AG08395 (cell line): ENCODE measurements at places on chromosomes 2 and 18.

GRCh38 chr2:84924173-84925106, 19.0 kb downstream of the TMSB10 start:
- no peak for DNase-seq

GRCh38 chr2:45651415-45652089, at the start of gene PRKCE:
TSS of gene PRKCE (plus strand) at chr2:45651675.
- peak; percentile 10 for DNase-seq

DNA sequence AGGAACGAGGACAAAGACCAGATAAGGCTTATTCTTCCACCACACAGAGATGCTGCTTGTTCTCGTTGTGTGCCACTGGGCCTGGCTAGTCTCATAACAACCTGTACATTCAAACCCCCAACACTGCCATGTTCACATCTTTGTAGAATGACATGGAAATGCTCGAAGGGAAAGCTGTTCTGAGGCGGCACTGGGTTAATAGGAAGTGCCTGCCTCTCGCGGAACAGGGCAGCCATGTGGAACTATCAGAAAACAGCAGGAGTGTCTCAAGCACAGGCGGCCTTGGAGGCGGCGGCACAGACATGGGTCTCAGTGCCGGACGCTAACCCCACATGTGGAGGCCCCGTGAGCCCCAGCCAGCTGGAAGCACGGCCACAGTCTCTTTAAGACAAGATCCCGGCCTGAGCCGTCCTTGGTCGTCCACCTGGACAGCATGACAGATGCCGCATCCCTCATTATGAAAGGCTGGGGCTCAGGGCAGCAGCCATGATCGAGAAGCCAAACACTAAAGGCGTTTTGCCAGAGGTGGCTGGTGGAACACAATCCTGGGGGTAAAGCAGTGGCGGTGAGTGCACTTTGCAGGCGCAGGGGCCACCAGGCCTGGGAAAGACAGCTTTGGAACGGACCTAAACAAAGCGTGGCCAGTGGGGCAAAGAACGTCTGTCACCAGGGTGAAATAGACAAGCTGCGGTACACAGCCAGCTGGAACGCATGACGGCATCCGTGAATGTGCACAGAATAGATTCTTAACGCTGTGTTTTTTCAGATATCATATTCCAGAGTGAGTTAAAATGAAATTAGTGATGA, 161.0 kb downstream of the HDAC4 start:
- peak; percentile 43 for DNase-seq

GRCh38 chr2:102187496-102188150, 800 bp downstream of the IL1RL2 start:
- peak; percentile 65 for DNase-seq

DNA sequence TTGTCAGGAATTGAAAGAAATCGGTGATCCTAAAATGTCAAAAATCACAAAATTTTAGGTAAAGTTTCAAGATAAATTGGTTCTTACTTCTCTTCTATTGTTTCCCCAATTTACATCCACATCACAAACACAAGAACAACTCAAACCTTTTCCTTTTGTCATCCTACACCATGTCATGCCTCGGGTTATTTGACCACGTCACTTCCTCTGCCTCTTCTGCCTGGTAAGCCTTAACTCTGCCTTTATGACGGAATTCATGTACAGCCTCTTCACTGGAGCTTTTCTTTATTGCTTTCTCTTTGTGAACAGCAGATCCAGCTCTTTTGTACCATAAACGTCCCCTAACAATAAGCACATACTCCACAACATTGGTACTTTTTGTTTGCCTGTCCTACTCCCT, 258.0 kb downstream of the DPP10 start:
- DNase-seq, result no peak
